ENCODE measurements at places on chromosomes 12 and 14. TPM values are rescaled to one million over a fixed set of nuclear protein-coding genes. Genes with fewer than 3 reads are reported as not detected.

- H3K27me3 ChIP-seq: no peaks in the 10 kb centered on the region
- no peaks in the 10 kb centered on the region for H3K36me3 ChIP-seq
- no peak overlapping the region for H3K4me3 ChIP-seq
- no peak for DNase-seq
These were observed 148.3 kb downstream of the PTCSC3 start for GRCh38 chr14:36028218-36028617.

SERPINA4 gene
- not detected for total RNA-seq

TEX22 gene
- 3.1 TPM for total RNA-seq

CPNE6 gene
- not detected for total RNA-seq

DNA sequence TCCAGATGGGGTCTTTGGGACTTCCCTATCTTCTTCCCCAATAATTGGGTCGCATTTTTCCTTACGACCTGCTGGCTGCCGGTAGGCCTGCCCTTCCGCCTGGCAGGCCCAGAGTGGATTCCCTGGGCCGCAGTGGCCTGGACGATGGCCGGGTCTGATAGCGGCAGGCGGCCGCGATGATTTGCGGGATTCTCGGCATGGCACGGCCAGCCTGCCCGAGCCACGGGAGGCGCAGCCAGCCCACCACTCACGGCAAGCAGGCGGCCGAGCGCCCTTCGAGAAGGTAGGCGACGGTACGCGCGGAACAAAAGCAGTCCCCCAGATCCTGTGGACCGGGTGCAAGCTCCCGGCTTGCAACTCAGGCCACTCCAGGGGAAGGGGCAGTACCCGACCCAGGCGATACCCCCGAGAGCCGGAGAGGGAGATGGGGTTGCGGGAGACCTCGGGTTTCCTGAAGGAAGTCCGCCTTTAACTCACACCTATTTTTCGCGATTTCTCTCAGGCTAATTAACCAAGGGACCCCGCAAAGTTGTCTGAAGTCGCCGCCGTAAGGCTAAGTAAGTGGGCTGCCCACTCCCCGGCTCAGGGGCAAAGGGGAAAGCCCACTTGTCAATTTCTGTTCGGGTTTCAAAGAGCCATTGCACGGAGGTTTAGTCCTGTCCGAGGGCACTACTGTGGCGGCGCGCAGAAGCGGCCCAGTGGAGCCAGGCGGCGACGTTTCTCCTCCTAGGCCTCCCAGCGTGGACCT, 1.4 kb upstream of the GSC start:
- H3K36me3 ChIP-seq: no peaks in the 10 kb centered on the region
- no peak for DNase-seq
- H3K4me1 ChIP-seq: peaks cover 20% of the 10 kb centered on the region
- no peak overlapping the region for H3K27ac ChIP-seq

DNA sequence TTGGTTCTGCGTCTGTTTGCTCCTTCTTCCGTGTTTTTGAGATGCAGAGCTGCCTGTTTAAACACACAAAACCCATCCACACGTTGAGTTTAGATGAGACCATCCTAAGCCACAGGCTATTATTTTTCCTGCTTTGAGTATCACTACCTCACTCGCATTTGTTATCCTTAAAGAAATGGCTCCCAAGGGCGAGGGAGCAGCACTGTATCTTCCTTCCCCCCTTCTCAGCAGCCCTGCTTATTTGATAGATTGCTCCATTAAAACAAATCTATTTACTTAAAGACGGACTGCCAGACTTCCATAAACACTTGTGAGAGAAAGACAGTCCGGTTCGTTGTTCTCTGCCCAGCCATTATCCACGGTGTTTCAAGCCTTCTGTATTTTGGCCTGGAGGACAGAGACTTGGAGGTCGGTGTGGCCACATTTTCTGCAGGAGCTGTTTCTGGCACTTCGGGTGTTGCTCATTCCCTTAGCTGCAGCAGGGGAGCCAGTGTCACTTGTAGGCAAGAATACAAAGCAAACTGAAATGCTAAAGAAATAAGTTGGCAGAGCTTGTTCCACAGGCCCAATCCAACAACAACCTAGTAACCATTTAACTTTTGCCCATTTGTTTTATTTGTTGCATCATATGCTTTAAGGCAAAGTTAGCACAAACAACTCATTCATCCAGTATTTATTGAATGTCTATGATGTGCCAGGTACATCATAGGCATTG, 275.4 kb downstream of the TTC6 start:
- no peaks in the 10 kb centered on the region for H3K27me3 ChIP-seq
- H3K4me3 ChIP-seq: no peak overlapping the region
- DNase-seq: no peak
- no peak overlapping the region for H3K27ac ChIP-seq
- H3K4me1 ChIP-seq: peaks cover 4% of the 10 kb centered on the region

DNA sequence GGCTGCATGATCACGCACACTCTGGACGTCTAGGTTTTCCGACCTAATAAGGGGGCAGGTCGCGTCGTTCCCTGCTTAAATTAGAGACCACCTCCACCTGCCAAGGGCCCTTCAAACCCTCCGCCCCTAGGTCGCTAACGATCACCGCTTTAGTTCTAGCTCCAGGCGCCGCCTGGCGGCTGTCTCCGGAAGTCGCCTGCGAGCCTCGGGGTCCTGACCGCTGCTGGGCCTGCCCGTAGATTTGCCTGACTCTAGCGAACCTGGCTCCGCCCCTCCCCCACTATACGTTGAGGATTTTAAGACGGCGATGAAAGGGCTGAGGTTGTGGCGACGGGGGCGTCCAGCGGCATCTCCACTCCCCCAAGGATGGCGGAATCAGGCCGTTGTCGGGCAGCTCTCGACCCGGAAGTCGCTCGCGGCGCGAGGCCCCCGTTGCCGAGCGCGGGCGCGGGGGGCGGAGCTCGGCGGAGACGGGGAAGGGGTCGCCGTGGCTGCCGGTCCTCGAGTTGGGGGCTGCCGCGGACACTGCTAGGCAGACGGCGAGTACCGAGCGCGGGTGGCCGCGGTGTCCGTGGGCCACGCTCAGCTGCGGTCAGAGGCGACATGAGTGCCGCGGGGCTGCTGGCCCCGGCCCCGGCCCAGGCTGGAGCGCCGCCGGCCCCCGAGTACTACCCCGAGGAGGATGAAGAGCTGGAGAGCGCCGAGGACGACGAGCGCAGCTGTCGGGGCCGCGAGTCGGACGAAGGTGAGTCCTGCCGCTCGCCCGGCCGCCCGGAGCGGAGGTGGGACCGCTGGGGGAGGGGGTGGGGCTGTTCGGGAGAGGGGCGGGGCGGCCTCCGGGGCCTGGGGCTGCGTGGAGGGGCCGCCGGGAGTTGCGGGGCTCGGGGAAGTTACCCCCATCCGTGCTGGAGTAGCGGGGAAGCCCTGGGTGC, at the start of gene SUDS3:
Gene SUDS3 (plus strand): TSS at position 467 of the 932 bp plus-strand sequence. CDS start 137 bp downstream, at position 604.
- peak within 1 kb of the TSS; percentile 92 for H3K27ac ChIP-seq
- peaks cover 30% of the 10 kb centered on the region for H3K4me1 ChIP-seq
- H3K4me3 ChIP-seq: peak within 1 kb of the TSS; percentile 92
- peaks cover 15% of the 10 kb centered on the region for H3K36me3 ChIP-seq
- no peaks in the 10 kb centered on the region for H3K27me3 ChIP-seq

MGP gene
- 2.6 TPM for total RNA-seq

- H3K27me3 ChIP-seq: peaks cover 2% of the 10 kb centered on the region
- no peak overlapping the region for H3K4me3 ChIP-seq
- H3K27ac ChIP-seq: no peak overlapping the region
- H3K4me1 ChIP-seq: peaks cover 12% of the 10 kb centered on the region
These were observed 355.5 kb downstream of the BCL11B start for GRCh38 chr14:98916476-98916875.

- no peaks in the 10 kb centered on the region for H3K4me1 ChIP-seq
- no peak for DNase-seq
- H3K27ac ChIP-seq: no peak overlapping the region
- peaks cover 59% of the 10 kb centered on the region for H3K36me3 ChIP-seq
- H3K4me3 ChIP-seq: no peak overlapping the region
- H3K27me3 ChIP-seq: no peaks in the 10 kb centered on the region
These were observed 202.6 kb upstream of the RGS6 start for GRCh38 chr14:71729596-71729995.

DNA sequence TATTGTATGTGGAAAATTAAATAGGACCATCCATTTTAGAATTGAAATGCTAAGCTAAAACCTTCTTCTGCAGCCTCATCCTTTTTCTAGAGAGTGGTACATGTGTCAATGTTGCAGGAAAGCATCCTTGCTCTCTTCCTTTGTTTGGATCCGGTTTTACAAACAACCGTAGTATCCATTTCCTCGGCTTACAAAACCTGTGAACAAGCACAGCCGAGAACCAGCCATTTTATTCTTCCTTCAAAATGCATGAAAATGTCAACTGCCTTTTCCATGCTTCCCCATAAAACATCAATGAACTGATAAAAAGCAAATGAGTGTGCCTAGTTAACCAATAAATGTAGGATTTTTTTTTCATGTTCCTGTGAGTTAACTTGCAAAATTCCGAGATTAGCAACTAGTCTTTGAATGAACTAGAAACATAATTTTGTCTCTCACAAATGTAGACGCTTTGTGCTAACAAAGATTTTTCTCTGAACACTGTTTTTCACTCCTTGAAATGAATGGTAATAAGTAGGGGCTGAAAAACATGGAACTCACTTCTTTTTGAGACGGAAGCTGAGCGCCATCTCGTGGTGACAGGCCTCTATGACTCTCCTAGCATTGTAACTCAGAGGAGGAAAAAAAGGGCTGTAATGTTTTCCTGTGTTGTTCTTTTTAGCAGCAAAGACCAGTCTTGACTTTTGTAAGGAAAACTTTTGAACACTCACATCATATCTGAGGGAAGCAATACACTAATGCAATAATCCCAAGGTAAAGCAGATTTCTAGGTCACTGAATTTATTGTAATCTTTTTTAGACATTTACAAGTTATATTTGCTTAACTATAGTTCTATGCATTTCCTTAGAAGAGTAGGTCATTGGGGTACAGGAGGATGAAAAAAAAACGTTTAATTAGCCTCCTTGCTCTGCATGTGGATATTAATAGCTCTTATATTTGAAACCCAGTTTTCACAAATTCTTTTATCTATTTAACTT, 157.4 kb upstream of the FOXG1 start:
- no peaks in the 10 kb centered on the region for H3K4me1 ChIP-seq
- no peak overlapping the region for H3K4me3 ChIP-seq
- H3K27me3 ChIP-seq: no peaks in the 10 kb centered on the region
- DNase-seq: no peak
- no peak overlapping the region for H3K27ac ChIP-seq

TAS2R42 gene
- total RNA-seq: not detected

PDE3A gene
- 0.30 TPM for total RNA-seq

- no peak overlapping the region for H3K27ac ChIP-seq
- H3K27me3 ChIP-seq: peaks cover 3% of the 10 kb centered on the region
- no peak for DNase-seq
- H3K36me3 ChIP-seq: no peaks in the 10 kb centered on the region
- no peaks in the 10 kb centered on the region for H3K4me1 ChIP-seq
These were observed 222.8 kb upstream of the NUDT4 start for GRCh38 chr12:93154753-93155480.

- DNase-seq: peak; percentile 50
- H3K4me3 ChIP-seq: peak overlapping the region; percentile 84
- H3K27me3 ChIP-seq: no peaks in the 10 kb centered on the region
- H3K36me3 ChIP-seq: no peaks in the 10 kb centered on the region
These were observed 636 bp downstream of the DUSP6 start for GRCh38 chr12:89351489-89352241.

DNA sequence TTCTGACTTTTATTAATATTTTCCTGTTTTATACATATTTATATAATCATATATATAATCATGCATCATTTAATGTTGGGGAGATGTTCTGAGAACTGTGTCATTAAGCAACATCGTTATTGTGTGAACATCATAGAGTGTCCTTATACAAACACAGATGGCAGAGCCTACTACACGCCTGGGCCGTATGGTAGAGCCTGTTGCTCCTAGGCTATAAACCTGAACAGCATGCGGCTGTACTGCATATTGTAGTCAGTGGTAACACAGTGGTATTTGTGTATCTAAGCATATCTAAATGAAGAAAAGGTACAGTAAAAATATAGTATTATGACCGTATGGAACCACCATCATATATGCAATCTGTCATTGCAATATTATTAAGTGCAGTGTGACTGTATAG, 44.7 kb upstream of the BCL7A start:
- DNase-seq: no peak
- H3K36me3 ChIP-seq: no peaks in the 10 kb centered on the region
- no peak overlapping the region for H3K27ac ChIP-seq
- no peak overlapping the region for H3K4me3 ChIP-seq
- H3K4me1 ChIP-seq: no peaks in the 10 kb centered on the region

DNA sequence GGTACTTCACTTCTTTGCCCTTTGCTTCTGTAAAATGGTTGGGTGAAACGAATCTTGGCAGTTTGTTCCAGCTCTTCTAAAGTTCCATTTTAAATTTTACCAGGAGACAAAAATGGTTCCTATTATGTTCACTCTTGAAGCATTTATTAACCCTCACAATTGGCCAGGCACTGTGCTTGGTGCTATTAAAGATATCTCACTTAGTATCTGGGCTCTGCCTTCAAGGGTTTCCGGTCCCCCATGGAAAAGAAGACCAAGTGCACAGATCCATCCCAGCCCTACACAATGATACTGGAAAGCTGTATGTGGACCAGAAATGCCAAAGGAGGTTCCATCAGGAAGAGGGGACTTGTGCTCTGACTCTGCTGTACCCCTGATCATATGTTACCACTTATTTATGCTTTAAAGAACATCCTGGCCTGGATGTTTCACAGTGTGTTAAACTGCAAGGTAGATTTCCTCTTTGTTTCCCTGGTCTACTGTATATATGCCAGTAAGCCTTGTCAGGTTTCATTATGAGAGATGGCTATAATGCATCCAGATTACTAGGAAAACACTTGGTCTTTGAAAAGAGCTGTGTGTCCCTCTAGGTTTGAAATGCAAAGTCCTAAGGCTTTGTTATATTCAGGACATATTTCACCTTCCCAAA, 154.8 kb downstream of the PRKCH start:
- H3K4me3 ChIP-seq: peak overlapping the region; percentile 77
- H3K27ac ChIP-seq: peak overlapping the region; percentile 99
- H3K36me3 ChIP-seq: peaks cover 19% of the 10 kb centered on the region

DNA sequence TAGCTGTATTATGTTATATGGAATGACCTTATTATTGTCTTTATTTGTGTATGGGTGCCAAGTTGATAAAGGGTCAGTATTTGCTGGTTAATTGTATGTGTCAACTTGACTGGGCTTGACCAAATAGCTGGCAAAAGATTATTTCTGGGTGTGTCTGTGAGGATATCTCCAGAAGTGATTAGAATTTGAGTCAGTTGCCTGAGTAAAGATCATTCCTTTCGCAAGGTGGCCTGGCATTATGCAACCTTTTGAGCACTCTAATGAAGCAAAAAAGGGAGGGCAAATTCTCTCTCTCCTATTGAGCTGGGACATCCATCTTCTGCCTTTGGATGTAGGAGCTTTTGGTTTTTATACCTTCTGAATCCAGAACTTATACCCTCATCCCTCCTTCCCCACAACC, 82.2 kb downstream of the ATXN7L3B start:
- H3K4me1 ChIP-seq: no peaks in the 10 kb centered on the region
- no peaks in the 10 kb centered on the region for H3K36me3 ChIP-seq
- no peak overlapping the region for H3K27ac ChIP-seq
- no peaks in the 10 kb centered on the region for H3K27me3 ChIP-seq
- no peak overlapping the region for H3K4me3 ChIP-seq

GRCh38 chr12:131755305-131756113, 44.6 kb downstream of the SFSWAP start:
- no peak overlapping the region for H3K4me3 ChIP-seq
- no peaks in the 10 kb centered on the region for H3K27me3 ChIP-seq
- H3K36me3 ChIP-seq: peaks cover 90% of the 10 kb centered on the region
- no peak overlapping the region for H3K27ac ChIP-seq

All from CD4-positive, CD25-positive, alpha-beta regulatory T cell (primary cell).